AG08395 (cell line): ENCODE measurements at places on chromosomes 11 and 22.

GRCh38 chr11:2149864-2150847, 10.9 kb downstream of the INS start:
- DNase-seq = peak; percentile 36

DNA sequence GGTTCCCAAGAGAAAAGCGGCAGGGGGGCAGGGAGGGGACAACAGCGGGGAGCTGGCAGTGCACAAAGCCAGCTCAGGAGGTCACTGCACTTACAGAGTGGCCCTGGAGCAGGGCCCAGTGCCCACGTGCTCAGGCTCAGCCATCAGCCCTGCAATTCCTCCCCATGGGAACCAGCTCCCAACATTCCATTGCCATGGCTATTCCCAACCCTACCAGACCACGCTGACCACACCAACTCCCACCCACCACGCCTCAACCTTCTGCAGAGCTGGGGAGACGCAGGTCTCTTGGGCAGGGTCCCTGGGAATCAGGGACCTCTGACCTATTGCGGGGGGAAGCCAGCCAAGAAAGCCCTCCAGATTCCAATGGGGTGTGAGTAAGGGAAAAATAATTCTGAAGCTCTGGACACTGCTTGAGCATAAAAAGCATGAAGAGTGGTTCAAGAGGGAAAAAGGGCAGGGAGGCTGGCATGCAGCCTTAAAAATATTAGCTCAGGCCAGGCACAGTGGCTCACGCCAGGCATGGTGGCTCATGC, 38.3 kb upstream of the TFIP11 start:
- peak; percentile 94 for DNase-seq

DNA sequence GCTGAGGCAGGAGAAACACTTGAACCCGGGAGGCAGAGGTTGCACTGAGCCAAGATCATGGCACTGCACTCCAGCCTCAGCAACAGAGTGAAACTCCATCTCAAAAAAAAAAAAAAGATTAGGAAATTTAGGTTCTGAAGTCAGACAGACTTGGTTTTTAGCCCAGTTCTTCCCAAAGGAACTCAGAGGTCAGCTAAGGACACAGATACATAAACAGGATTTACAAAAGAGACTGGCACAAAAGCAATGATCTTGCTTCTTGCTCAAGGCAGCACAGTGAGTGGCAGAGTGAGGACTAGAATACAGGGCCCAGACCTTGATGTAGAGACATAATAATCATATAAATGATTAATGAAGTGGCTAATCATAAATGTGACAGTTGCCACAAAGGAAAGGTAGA, 25.4 kb upstream of the RRAS2 start:
- peak; percentile 48 for DNase-seq

DNA sequence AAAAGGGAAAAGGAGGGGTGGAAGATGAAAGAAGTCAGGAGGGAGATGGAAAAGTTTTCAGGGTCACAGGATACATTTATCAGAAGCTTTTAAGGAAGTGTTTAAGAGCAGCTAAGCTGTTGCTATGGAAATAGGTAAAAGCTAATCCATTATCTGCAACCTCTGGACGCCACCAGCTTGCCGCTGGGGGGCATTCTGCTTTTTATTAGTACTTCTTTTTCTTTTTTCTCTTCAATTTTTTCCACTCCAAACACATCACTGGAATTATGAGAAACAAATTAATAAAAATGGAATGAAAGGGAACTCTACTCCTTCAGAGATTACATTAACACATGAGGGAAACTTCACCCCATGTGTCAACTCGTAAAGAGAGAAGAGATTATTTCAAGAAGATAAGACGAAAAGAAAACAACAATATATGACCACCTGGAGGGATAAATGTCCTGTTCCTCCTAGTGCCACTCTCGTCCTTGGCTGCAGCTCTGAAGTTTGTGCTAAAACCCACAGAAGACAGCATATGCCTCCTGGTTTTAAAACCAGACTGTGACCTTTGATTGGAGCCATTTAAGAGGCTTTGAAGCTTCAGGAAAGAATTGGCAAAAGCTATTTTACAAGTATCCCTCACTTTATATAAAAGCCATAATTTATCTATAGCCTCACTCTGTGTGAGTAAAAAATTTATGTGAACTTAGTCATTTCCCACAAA, 972.8 kb downstream of the OPCML start:
- no peak for DNase-seq

DNA sequence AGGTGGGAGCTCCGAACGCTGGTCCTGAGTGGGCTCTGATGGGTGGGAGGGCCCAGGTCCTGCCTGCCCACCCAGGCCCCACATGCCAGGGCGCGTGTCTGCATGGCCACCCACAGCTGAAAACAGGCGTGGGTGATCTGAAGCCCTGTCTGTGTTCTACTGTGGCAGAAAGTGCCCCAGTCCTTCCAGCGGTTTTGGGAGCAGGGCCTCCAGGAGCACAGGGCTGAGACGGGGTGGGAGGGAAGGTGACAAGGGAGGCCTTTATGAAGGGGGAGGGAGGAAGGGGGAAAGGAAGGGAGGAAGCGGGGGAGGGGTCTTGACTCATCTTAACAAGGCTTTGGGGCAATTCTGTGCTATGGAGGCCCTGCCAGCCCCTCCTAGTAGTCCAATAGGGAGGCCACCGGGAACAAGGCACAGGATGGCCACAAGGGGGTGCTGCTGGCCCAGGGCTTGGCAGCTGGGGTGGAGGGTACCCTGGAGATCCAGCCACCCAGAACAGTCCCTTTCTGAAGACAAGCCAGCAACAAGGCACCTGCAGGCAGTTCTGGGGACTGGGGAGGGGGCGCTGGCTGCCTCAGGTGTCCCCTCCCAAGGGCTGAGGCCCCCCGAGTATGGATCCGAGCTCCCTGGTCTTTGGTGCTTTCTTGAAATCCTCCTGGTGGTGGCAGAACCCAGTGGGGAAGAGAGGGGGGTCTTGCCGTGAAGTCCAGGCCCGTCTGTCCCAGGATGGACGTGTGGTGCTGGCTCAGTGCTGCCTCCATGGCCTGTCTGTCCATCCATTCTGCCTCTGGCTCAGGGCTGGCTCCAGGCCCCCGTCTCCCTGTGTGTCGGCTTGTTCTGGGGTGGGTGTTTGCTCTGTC, 6.3 kb upstream of the FADS3 start:
- peak; percentile 84 for DNase-seq

DNA sequence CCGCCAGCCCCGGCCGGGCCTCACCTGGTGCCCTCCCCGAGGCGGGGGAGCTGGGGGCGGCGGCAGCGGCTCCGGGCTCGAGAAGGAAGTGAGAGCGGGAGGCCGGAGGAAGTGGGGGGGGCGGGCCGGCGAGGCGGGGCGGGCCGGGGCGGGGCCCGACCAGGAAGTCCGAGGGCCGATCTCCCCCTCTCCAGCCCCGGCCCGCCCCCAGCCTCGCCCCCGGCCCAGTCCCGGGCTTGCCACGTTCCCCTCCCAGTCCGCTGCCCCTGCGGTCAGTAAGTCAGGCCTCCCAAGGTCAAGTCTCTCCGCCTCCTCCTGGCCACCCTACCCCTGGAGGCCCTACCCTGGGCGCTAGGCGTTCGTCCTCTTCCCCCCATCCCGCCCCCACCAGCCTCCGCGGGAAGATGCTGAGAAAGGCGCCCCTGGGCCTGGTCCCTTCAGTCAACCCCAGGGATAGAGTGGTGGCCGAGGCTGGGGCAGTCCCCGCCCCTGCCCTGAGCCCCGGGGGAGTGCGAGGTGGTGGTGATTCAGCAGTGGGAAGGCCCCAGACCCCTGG, at the start of gene RHOG:
Gene RHOG, minus strand, starts transcription at position 90 of the 556 bp plus-strand sequence. CDS start 12,821 bp downstream, outside the sequence.
- peak; percentile 92 for DNase-seq

GRCh38 chr22:36201630-36202319, at the start of gene APOL4:
Gene APOL4 (minus strand): TSS chr22:36201809. CDS start chr22:36201734, 75 bp downstream.
- peak; percentile 59 for DNase-seq

DNA sequence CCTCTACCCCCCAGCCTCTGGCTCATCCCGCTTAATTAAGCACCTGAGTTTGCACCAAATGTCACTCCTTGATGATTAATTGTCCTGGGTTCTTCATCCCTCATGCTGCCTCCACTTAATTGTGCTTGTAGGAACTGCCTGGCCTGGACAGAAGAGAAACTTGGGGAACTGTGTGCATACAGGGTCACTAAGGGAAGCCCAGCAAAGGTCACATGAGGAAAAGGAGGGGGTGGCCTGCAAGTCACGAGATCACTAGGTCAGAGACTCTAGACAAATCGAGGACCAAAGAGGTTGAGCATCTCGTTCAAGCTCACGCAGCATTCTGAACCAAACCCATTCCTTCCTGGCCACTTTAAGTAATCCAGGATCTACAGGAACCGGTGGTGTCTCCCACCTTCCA, 75.8 kb downstream of the PDE2A start:
- DNase-seq = no peak

DNA sequence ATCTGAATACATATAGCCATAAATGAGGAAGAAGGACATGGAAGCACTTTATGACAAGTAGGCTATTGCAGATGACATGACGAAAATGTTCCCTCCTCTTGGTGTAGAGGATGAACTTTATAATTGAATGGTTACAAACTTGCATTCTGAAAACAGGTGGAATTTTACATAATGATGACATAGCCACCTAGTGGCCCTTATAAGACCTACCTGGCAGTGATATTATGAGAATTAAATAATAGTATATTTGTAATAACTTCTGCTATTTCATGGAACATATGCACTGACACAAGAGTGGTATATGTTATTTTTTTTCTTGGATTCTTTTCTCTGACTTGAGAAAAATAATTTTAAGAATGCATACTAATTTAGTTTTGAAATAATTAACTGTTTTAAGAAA, 22.9 kb downstream of the TRIM22 start:
- no peak for DNase-seq

DNA sequence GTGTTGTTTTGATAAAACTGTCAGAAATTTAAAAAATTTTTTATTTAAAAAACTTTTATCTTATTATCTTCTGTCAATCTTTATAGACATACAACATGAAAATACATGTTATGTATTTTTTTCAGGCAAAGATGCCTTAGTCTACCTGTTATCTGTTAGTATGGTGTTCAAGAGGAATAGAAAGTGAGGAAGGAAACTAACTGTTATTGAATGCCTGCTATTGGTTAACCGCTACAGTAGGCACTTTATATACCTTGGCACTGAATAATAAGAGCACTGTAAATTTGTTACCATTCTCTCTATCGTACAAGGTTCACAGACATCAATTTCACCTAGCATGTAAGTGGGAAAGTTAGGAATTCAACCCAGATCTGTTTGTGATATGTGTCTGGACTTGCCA, 272.1 kb upstream of the CCDC90B start:
- DNase-seq = no peak

DNA sequence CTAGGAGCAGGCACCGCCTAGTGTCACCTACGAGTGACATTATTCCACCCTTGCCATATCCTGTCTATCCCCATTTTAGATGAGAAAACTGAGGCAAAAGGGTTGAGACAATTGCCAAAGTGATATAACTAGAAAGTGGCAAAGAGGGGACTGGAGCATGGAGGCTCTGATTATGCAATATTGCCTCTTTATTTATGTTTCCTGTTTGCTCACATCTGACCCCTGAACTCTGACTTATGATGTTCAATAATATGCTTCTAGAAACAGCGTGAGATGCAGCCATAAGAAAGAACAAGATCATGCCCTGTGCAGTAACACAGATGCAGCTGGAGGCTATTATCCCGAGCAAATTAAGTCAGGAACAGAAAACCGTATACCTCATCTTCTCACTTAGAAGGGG, 7.7 kb downstream of the ELF5 start:
- DNase-seq = no peak

DNA sequence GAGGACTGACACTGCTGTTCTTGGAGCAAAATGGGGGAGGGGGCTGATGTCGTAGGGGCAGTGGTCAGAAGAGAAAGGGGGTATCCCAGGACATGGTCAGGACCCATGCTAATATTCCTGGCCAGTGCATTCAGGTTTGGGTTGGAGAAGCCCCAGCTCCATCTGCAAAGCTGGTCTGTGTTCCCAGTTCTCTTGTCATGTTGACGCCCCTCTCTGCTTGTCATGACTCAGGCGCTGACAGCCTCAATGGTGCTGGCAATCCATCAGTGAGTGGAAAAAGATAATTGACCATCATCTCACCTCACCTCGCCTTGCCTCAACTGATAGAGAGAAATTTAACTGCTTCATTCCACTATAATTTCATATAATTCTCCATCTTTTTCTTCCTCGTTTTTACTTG, 283.1 kb upstream of the CADM1 start:
- DNase-seq = no peak

- peak; percentile 82 for DNase-seq
These were observed 8.7 kb upstream of the TTC12 start for GRCh38 chr11:113305440-113306336.

DNA sequence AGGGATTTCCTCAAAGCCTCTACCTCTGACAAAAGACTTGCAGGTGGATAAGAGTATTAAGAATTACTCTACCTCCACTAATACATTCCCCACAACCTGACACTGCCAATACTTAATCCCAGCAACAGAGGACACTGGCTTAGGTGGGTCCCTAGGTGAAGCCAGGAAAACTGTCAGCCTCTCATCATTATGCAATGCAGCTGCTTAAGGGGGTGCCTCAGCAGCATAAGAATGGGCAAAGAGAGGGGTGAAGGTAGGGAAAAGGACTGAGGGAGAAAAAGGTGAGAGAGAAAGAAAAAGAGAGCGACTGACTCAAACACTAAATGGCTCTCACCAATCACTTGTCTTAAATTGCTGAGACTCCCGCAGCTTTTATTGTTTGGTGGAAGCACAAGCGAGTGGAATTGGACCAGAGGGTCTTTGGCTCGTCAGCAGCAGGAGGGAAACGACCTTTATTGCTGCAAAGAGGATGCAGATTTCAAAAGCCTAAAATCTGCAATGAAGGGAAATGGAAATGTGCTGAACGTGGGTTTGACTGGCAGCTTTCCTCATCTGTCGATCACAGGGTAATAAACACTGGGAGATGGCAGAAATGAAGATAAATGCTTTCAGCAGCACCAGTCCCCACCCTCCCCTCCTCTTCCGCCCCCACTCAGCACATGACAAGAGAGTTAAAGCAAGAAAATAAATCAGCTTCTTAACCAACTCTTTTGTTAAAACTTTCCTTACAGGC, 64.9 kb upstream of the CHRM4 start:
- no peak for DNase-seq

DNA sequence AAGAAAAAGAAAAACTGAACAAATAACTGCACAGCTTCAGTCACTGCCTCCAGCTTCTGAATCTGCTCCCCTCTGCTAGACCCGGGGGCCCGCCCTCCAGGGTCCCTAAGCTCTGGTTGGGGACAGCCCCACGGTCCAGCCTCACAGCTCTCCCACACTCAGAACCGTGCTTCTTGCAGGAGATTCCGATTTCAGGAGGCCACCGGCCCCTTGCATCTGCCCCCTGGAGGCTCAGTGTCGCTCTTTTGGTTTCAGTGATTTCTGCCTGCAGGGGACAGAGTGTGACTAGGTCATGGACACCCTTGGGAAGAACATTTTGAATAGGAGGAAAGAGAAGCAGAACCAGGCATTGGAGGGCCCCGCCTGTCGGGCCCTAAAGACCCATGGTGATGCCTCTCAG, 23.1 kb upstream of the RPS3 start:
- no peak for DNase-seq
